K562 (cell line): ENCODE measurements at places on chromosomes 1 and 21. TPM values are rescaled to one million over a fixed set of nuclear protein-coding genes. Genes with fewer than 3 reads are reported as not detected.
A peak's percentile ranks its signal among the peaks of the same experiment; 100 is the strongest.

- peaks cover 9% of the 10 kb centered on the region; the same call in 2 of the 3 replicates for H3K36me3 ChIP-seq
- H3K27me3 ChIP-seq: no peaks in the 10 kb centered on the region
- H3K4me1 ChIP-seq: peaks cover 89% of the 10 kb centered on the region
- peak overlapping the region; percentile 62 for H3K27ac ChIP-seq
Observed at GRCh38 chr1:1304331-1305299, 3.1 kb downstream of the ACAP3 start.

ZDHHC18 gene
- 27.4 and 28.9 TPM in 2 replicates for total RNA-seq

SH3D21 gene
- total RNA-seq: 3.0 and 4.3 TPM in 2 replicates

- H3K36me3 ChIP-seq: no peaks in the 10 kb centered on the region
- H3K27ac ChIP-seq: no peak overlapping the region
- H3K4me3 ChIP-seq: no peak overlapping the region
- DNase-seq: no peak
- no peaks in the 10 kb centered on the region for H3K4me1 ChIP-seq
- no peaks in the 10 kb centered on the region for H3K27me3 ChIP-seq
Observed at GRCh38 chr1:165296205-165296604, 60.3 kb downstream of the LMX1A start.
